Sciatic nerve (tissue), 2 donors: ENCODE measurements at places on chromosomes 2 and 18.
A peak's percentile ranks its signal among the peaks of the same experiment; 100 is the strongest.

DNA sequence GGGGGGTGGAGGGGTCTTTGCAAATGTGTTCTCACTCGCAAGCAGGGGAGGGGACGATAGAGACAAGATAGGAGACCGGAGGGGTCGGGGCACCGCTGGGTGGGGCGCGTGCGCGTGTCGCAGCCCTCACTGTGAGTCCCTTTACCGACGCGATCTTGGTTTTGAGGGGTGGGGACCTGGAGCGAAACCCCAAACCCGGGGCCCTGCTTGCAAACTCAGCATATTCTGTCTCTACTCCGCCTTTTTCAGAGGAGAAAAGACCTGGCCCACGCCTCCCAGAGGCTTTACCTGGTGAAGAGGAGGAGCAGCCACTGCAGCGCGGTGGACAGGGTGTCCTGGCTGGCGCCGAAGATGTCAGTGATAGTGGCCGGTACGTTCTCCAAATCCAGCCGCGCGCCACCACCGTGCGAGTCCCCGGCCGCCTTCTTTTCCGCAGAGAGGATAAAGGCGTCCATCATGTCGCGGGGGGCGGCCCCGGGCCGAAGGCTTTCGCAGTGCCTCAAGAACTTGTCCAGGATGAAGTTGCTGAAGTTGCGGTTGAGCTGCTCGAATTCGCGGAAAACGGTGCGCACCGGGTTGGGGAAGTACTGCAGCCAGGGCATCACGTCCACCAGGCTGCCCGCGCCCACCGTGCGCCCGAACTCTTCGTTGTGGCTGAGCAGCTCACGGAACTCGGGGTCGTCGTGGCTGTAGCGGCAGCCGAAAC, 1.7 kb downstream of the CYP1B1 start:
- no peak for DNase-seq

- DNase-seq = no peak
These were observed 219.5 kb upstream of the NRP2 start for GRCh38 chr2:205462681-205463345.

- DNase-seq = no peak
These were observed 42.5 kb downstream of the DSC3 start for GRCh38 chr18:30999887-31000628.

DNA sequence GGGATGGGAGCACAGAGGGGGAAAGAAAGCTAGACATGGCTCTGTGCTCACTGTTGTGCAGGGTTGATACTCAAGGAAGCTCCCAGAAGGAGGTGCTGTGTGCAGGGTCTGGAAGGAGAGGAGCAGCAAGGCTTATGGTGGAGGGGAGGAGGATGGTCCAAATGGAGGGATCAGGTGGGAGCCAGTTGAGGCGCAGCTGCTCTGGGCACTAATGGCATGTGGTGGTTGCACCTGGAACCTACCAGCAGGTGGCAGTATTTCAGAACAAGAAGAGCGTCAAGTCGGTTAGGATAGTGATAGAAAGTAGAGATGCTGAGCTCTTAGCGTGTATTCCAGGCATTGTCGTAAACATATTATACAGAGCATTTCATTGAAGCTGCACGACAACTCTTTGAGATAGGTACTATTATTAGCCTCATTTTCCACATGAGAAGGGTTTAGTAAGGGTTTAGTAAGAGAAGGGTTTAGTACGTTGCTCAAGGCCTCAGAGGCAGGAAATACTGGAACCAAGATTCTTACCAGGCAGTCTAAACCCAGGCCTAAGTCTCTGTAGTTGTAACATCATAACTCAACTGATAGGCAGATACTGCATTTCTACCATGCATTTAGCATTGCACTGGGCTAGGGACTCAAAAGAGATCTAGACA, 223.7 kb downstream of the CYP26B1 start:
- DNase-seq = no peak

GRCh38 chr2:215723631-215724011, 287.8 kb upstream of the FN1 start:
- no peak for DNase-seq

GRCh38 chr2:109148117-109148746, 19.2 kb downstream of the SH3RF3 start:
- DNase-seq = no peak

DNA sequence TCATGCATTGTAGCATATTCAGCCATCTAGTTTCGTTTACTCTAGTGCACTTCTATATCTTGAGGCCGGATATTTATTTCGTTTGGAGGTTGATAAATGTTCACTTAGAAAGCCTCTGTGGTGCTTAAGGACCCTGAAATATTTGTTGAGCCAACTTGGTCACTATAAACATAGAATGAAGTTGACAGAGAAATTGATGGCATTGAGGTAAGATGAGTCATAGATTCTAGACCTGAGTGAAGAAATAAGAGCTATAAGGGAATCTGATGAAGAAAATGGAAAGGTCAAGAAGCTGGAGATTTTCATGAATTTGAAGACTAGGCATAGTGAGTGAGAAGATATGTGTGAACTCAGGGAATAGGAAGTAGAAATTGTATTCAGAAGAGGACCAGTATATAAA, 35.9 kb downstream of the EPC2 start:
- no peak for DNase-seq

GRCh38 chr18:9081940-9082339, 20.6 kb upstream of the NDUFV2 start:
- DNase-seq = no peak

- DNase-seq = no peak
These were observed 80.3 kb downstream of the VAPA start for GRCh38 chr18:9994026-9994570.

DNA sequence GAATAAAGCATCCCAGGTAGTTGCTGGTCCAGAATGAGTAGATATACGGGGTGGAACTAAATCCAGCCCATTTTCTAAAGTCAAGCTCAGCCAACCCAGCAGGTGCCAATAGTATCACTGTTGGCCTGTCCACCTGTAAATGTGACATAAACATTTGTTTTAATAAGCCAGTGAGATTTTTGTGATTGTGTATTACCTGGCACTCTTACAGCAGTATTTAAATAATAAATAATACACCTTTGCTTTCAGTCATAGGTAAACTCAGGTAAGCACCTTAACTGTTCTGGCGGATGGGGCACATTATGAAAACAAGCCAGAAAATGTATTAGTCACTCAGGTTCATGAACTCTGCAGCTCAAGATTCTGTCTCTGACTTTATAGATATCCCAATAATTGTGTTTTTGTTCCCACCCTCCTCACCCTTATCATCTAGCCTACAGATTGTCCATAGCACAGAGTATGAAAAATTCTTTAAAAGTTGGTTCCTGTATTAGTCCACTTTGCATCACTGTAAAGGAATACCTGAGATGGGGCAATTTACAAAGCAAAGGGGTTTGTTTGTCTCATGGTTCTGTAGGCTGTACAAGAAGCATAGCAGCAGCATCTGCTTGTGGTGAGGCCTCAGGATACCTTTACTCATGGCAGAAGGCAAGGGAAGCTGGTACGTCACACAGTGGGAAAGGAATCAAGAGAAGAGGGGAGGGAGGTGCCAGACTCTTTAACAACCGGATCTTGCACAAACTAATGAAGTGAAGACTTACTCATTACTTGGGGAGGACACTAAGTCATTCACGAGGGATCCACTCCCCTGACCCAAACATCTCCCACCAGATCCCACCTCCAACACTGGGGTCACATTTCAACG, 73.0 kb upstream of the CYRIA start:
- no peak for DNase-seq

- DNase-seq = no peak
These were observed 36.4 kb downstream of the ZC3H15 start for GRCh38 chr2:186522450-186522849.

DNA sequence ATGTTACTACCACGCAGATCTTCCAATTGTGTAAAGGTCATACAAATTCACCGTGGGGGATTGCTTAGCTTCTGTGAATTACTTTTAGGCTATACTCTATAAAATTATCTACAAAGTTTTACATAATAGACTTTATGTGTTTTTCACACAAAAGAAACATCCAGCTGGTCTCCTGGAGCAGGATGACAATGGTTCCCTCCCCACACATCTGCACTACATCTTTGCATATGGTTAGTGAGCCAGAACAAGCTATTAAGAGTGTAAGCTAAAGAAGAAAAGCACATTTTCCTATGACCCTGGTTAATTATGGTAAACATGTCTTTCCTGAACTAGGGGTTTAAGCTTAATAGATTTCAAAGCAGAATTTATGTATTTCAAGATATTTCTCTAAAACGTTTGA, 295.1 kb downstream of the ASXL3 start:
- no peak for DNase-seq

DNA sequence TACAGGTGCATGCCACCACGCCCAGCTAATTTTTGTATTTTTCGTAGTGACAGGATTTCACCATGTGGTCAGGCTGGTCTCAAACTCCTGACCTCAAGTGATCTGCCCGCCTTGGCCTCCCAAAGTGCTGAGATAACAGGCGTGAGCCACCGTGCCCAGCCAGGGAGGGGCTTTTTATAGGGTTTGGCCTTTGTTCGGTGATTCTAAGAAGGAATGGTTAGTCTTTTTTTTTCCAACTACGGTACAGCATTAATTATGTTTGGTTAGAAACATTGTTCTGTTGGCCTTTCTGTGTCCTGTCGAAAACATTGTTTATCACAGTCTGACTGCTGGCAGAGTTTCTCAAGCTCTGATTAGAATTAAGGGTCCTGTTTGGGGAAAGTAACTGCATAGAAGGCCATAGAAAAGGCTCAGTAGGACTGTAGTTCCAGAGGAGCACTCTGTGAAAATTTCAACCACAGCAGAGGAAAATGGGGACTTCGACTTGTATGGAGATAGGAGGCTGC, 19.3 kb upstream of the SMCHD1 start:
- no peak for DNase-seq

DNA sequence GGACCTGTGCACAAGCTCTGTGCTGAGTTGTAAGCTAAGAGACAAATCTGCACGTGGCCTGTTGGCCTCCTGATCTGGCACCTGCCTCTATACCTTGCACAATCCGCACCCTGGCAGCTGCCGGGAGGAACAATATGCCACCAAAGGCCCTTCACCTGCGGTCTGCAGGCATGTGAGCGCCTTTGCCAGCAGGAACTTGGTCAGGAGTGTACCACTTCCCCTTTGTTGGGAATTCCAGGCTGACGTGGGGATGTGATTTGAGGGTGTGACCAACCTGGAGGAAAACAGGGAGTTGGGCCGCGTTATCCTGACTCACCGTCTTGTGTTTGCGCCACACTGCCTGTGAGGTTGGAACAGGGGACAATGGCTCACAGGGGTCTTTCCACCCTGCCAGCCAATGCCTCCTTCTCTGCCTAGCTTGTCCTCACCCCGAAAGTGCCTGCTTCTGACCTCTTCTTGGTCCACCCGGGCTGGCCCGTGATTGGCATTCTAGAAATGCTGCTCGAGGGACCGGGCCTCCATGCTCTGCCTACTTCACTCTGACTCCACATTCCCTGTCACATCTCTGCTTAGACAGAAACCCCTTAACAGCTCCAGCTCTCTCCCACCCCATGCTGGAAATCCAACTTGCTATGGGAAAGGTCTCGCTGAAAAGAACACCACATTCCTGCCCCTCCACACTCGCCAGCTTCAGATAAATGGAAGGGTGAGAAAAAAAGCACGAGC, 67.1 kb upstream of the MAP4K4 start:
- DNase-seq = no peak

- DNase-seq = peak; percentile 83
These were observed 62.6 kb downstream of the DNMT3A start for GRCh38 chr2:25279091-25279651.

DNA sequence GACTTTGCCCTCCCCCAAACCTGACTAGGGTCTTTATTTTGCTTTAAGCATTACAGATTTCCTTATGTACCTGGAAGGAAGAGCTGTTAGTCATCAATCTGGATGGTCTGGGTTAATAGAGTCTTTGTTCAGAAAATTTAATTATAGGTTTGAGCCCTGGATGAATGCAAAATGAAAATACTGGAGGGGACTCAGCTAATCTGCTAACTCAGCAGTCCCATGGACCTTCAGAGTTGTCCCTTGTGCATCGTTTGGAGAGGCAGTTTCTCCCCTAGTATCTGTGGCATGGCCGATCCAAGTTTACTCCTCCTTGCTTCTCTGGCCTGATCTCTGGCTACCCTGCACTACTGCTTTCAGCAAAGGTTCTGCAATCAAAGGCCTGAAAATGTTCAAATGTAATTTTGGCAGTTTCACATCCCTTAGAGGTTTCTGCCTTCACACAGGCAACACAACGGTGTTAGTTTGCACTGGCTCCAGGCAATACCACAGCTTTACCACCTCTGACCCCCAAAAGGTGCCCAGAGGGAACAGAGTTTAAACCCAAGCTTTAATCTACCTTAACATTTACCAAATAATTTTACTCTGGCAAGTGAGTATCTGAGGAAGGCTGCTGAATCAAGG, 134.3 kb downstream of the THADA start:
- no peak for DNase-seq

DNA sequence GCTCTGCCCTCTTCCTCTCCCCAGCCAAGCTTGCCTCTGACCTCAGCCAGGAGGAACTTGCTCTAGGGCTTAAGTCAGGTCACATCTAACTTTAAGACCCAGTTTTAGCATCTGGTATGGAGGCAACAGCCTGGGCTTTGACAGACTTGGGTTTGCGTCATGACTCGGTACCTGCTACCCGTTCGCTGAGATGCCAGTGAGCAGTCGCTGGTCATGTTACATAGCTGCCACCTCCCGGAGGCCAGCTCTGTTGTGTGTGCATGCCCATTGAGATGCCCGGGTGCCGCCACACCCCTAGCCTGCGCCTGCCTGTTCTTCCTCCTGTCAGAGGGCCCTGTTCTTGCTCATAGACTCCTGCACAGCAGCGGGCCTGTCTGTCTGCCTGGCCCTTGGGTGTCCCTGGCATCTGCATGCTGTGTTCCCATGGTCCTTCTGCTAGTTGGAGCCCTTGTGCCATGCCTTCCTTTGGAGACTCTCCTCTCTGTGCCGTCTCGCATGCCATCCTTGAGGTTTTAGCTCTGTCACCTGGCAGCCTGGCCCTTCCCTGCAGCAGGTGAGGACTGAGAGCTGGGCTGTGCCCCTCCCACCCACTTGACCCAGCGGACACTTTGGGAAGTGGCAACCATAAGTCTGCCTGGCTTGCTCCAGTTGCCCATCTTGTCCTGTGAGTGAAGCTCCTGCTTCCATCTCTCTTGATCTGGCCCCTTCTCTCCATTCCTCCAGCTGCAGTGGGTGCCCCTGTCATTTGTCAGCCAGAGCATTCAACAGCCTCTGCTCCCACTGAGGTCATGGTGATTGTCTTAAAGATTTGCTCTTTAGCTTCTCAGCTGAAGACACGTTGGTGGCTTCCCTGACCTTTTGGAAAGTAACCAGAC, 24.9 kb downstream of the ASAP2 start:
- no peak for DNase-seq

GRCh38 chr2:158810731-158811460, 15.8 kb downstream of the DAPL1 start:
- no peak for DNase-seq

- DNase-seq = peak; percentile 32
These were observed 460.8 kb upstream of the HS6ST1 start for GRCh38 chr2:128779301-128780095.

- DNase-seq = no peak
These were observed 10.4 kb downstream of the ARHGAP25 start for GRCh38 chr2:68745006-68745405.

DNA sequence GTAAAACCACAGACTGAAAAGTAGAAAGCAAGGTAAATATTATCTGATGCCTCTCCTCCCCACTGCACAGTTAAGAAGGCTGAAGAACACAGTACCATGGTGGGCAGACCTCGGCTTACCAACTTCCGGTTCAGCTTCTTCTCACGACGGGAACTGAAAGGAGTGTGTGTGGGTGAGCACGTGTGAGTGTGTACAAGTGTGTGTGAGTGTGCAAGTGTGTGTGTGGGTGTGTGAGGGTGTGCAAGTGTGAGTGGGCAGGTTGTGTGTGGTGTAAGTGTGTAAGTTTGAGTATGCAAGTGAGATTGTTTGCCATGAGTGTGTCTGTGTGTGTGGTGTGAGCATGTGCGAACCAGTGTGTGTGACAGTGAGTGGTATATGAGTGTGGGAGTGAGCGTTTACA, 103.5 kb downstream of the ADD2 start:
- DNase-seq = no peak
